Thymus (tissue), 14 donors: ENCODE measurements at places on chromosomes 5 and 9. TPM values are rescaled to one million over a fixed set of nuclear protein-coding genes. Genes with fewer than 3 reads are reported as not detected.
A peak's percentile ranks its signal among the peaks of the same experiment; 100 is the strongest.

FAXDC2 gene
- polyA plus RNA-seq: 17.6 TPM

SMIM33 gene
- 0.05 TPM for polyA plus RNA-seq

LCN15 gene
- polyA plus RNA-seq: 0.43 TPM

DNA sequence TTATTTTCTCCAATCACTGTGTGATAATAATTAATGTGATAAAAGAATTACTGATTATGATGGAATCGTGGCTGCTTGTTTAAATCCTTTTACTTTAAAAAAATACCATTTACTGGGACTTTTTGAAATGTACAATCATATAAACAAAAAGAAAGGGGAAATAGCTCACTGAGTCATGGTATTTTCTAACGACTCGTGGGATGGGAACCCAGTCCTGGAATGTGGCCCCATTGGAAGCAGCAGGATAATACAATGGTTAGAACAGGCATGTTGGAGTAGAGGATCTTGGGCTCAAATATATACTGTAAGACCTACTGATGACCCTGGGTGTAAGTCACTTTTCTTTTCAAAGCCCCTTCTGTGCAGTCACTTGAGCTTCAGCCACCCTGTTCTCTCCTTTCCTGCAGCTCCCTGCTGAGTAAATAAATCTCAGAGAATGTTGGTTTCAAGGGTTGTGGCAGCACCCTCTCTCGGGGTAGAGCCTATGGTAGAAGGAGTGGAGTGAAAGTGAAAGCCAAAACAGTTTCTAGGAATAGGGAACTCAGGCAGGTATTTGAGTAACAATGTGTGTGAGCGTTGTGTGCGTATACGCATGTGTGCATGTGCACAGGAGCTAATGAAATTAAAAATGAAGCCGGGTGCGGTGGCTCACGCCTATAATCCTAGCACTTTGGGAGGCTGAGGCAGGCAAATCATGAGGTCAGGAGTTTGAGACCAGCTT lies 40.8 kb upstream of the LARP1 start:
- DNase-seq: no peak

- no peak for DNase-seq
Observed at GRCh38 chr9:2623288-2624050, 1.9 kb downstream of the VLDLR start.

DNA sequence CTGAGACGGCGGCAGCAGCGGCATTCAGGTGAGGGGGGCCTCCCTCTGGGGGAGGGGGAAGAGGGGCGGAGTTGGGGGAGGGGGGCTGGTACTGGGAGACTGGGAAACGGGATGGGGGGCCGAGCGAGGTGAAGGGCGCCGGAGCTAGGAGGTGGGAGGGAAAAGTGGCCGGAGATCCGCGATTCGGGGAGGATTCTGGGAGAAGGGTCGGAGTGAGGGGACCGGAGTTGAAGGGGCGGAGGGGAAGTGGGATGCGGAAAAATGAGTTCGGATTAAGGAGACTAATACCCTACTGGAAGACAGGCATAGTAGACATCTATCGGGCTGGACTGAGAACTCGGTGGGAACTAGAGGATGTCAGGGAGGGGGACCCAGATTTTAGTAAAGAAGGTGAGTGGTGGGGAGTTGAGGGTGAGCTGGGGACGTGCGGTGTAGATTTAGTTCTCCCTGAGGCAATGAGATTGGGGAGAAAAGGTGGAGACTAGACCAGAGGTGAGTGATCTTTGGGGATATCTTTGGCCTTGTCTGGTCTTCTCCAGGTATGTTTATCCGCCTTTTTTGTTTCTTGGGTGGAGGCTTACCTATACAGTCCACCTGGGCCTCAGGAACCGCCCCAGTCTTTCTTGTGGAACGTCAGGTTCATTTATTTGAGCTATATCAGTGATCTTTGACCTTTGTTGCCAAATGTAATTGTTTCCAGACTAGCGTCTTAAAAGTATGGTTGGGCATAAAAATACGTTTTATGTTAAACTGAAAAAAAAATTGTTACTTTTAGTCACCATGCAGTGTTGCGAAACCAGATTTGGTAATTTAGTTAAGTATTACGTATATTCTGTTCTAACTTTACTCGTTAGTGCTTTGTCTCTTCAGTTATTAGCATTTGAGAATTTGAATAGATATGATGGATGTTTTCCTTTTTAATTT lies 632 bp downstream of the UBAP1 start:
- peak; percentile 23 for DNase-seq

DNA sequence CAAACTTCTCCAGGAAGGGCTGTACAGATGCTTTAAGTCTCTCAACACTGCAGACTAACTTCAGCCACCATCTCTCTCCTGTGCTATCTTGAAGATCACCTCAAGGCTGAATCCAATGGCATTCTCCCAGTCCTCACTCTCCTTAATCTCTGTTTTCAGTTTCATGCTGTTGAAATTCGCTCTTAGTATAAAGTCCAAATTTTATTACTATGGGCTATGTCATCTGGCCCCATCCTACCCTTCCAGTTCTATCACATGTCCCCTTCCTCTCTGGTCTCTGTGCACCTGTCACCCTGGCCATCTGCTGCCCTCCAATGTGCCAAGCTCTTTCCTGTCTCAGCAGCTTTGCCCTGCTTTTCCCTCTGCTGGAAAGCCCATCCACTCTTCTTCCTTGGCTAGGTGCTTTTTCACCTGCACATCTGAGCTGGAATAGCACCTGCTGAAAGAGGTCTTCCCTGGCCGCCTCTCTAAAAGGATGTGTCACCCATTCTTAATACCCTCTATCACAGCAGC lies 284.7 kb upstream of the MAP3K1 start:
- DNase-seq: no peak

DNA sequence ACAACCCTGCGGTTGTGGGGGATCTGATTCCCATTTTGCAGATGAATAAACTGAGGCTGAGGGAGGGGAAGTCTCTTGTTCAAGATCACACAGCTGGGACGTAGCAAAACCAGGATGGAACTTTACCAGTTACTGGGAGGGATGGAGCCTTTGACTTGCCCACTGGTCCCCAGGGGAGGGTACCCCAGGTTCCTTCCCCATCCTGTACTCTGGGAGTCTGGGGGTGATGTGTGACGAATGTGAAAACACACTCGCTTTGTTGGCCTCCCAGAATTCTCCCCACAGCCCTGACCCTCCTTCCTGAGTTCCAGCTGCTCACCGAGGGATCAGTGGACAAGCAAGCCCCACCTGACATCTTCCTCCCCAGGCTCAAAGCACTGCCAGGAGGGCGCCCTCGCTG lies 135.1 kb downstream of the NSG2 start:
- DNase-seq: no peak
